ENCODE measurements at places on chromosomes 5 and 9. TPM values are rescaled to one million over a fixed set of nuclear protein-coding genes. Genes with fewer than 3 reads are reported as not detected.

DNA sequence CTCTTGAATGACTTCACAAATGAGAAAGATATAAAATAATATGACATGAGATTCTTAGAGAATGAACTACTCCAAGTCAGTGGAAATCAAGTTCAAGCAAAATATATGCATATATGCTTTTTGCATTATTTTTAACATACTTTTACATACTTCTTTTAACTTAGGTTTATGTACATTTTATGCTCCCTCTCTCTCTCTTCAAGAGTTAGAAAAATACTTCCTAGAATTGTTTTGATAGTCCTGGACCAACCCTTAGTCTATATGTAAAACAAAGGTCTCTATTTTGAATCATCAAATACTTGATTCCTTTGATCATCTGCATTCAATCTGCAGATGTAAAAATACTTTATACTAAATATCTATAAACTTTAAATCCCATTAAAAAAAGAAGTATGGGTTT lies 187.8 kb downstream of the DEPDC1B start:
- H3K4me3 ChIP-seq, result no peak overlapping the region
- no peak for DNase-seq
- no peaks in the 10 kb centered on the region for H3K27me3 ChIP-seq

DNA sequence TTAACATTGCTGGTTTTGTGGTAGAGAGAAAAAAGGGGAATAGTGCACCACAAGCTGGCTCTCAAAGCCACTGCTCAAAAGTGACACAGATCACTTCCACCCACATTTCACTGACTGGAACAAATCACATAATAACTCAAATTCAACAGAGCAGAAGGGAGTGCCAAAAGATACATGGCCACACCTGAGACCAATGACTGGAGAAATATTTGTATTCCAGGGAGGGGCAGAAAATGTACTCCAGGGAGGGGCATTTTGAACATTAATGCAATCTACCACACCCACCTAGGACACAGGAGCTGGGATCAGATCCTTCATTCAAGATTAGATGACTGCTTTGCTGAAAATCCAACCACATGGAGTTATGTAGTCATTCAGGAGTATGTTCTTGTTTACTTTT lies 44.8 kb upstream of the ALDOB start:
- no peak overlapping the region for H3K4me3 ChIP-seq
- no peaks in the 10 kb centered on the region for H3K27me3 ChIP-seq
- no peak for DNase-seq
- H3K4me1 ChIP-seq, result peaks cover 63% of the 10 kb centered on the region

- H3K4me3 ChIP-seq, result peak within 1 kb of the TSS; percentile 70
- peaks cover 49% of the 10 kb centered on the region for H3K4me1 ChIP-seq
- DNase-seq, result peak; percentile 92
- H3K27ac ChIP-seq, result peak within 1 kb of the TSS; percentile 59
Measured at GRCh38 chr9:13279284-13280141, at the start of gene MPDZ. TSS of gene MPDZ (minus strand) at chr9:13279692. CDS start at chr9:13250315, 29,377 bp downstream.

GRCh38 chr5:140926443-140927227 lies 536 bp downstream of the PCDHAC1 start:
- no peak overlapping the region for H3K27ac ChIP-seq
- DNase-seq, result peak; percentile 89
- peaks cover 47% of the 10 kb centered on the region for H3K27me3 ChIP-seq
- H3K4me1 ChIP-seq, result peaks cover 22% of the 10 kb centered on the region
- H3K36me3 ChIP-seq, result no peaks in the 10 kb centered on the region
- peak overlapping the region; percentile 48 for H3K4me3 ChIP-seq

- no peaks in the 10 kb centered on the region for H3K36me3 ChIP-seq
- H3K4me3 ChIP-seq, result no peak overlapping the region
- peaks cover 4% of the 10 kb centered on the region for H3K27me3 ChIP-seq
- H3K27ac ChIP-seq, result no peak overlapping the region
Measured at GRCh38 chr9:117809751-117810150, 105.5 kb downstream of the TLR4 start.

DNA sequence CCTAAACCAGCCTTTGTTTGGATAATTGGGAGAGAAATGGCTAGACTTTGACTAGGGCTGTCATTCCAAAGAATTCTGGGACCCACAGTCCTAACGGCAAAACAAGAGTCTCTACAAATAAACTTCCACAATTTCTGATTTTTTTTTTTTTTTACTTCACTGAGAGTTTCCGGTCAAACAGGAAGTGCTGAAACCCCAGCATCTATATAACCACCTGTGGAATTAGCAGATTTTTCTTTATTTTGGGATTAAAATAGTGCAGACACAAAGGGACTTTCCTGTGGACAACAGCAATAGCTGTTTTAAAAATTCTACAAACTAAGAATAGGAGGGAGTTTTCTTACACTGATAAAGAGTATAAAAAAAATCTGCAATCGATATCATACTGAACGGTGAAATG lies 157.4 kb downstream of the ARSB start:
- no peak overlapping the region for H3K4me3 ChIP-seq
- H3K27me3 ChIP-seq, result no peaks in the 10 kb centered on the region
- H3K36me3 ChIP-seq, result no peaks in the 10 kb centered on the region
- DNase-seq, result no peak
- H3K4me1 ChIP-seq, result peaks cover 5% of the 10 kb centered on the region
- no peak overlapping the region for H3K27ac ChIP-seq

- H3K27me3 ChIP-seq, result no peaks in the 10 kb centered on the region
- no peaks in the 10 kb centered on the region for H3K36me3 ChIP-seq
- H3K4me3 ChIP-seq, result peak overlapping the region; percentile 91
- peaks cover 44% of the 10 kb centered on the region for H3K4me1 ChIP-seq
- peak overlapping the region; percentile 97 for H3K27ac ChIP-seq
- DNase-seq, result peak; percentile 28
Measured at GRCh38 chr9:6759185-6759977, 1.6 kb downstream of the KDM4C start.

DNA sequence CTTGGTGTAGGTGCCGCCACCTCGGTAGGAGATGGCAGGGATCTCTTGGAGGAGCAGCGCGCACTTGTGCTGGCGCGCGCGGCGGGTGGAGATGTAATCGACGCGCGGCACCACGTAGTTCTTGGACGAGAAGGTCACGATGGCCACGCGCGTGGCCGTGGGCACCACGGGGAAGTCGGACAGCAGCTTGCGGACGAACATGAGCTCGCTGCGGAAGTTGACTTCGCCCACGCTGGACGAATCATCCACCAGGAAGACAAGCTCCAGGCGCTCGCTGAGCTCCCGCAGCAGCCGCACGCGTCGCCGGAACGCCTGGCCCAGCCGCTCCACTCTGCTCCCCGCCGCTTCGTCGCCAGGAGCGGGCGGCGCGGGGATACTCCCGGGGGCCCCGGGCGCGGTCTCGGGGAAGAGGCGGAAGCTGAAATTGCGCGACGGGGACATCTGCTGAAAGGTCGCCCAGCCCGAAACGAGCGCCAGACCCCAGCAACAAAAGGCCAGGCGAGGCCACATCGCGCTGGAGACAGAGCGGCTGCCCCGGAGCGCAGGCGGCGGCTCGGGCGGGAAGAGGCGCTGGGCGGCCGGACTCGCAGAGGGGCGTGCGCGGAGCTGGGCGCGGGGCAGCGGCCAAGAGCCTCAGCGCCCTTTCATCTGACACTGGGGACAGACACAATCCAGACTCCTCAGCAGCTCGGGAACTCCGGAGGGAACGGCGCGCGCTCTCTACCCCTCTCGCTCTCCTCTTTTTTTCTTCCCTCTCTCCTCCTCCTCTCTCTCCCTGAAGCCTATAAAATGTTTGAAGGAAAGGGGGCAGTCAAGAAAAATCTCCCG lies at the start of gene SVEP1:
SVEP1 (minus strand) TSS at position 708 of the 828 bp plus-strand sequence; CDS start at position 510, 198 bp downstream.
- H3K27me3 ChIP-seq, result peaks cover 37% of the 10 kb centered on the region
- peaks cover 21% of the 10 kb centered on the region for H3K4me1 ChIP-seq
- peak within 1 kb of the TSS; percentile 79 for H3K27ac ChIP-seq
- no peaks in the 10 kb centered on the region for H3K36me3 ChIP-seq

GRCh38 chr5:55570570-55570969 lies 35.8 kb upstream of the PLPP1 start:
- H3K4me1 ChIP-seq, result peaks cover 29% of the 10 kb centered on the region
- no peak overlapping the region for H3K27ac ChIP-seq
- no peak overlapping the region for H3K4me3 ChIP-seq
- DNase-seq, result no peak

RELL2 gene
- total RNA-seq, result not detected

SPINK7 gene
- total RNA-seq, result not detected

NDST1 gene
- total RNA-seq, result 32.9 TPM

- H3K27me3 ChIP-seq, result no peaks in the 10 kb centered on the region
- no peak overlapping the region for H3K4me3 ChIP-seq
- no peaks in the 10 kb centered on the region for H3K36me3 ChIP-seq
- peak; percentile 40 for DNase-seq
Measured at GRCh38 chr9:123749580-123750202, 180.2 kb downstream of the DENND1A start.

DNA sequence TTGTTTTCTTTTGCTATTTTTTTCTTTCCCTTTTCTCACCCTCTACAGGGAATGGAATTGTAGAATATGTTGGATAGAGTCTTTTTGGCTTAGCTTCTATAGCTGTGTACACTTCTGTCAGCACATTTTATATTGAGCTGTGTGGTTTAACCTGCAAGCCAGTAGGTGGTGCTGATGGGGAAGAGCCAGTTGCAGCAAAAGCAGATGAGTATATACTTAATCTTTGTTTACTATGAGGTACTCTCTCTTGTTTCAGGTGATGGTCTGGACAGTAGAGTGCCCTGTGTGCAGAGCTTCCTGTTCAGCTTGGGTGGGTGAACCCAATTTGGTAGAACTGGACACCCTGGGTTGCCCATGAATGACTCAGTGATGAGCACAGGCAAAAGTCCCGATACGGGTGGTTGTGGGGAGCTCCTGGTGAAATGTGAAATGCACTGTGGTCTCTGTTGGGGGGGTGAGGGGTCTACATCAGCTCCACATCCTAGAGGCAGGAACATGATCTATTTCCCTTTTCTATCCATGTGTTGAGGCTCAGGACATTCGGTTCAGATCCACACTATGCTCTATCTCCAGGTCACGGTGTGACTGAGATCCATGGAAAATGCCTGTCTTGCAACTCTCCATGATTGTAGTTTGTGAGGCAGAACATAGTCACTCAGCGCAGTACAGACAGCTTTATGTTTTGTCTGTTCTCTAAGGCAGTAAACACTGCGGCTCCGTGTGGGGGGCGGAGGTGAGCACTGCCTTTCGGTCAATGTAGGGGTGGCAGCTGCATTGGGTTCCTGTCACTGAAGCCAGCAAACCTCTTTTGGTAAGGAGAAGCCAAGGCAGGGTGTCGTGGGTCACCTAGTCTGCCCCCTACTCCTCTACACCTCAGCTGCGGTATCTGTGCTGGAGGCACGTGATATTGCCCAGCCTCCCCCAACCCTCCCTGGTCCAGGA lies 353.2 kb downstream of the PRR16 start:
- no peaks in the 10 kb centered on the region for H3K27me3 ChIP-seq
- DNase-seq, result no peak
- H3K4me1 ChIP-seq, result no peaks in the 10 kb centered on the region
- no peaks in the 10 kb centered on the region for H3K36me3 ChIP-seq
- no peak overlapping the region for H3K4me3 ChIP-seq

DNA sequence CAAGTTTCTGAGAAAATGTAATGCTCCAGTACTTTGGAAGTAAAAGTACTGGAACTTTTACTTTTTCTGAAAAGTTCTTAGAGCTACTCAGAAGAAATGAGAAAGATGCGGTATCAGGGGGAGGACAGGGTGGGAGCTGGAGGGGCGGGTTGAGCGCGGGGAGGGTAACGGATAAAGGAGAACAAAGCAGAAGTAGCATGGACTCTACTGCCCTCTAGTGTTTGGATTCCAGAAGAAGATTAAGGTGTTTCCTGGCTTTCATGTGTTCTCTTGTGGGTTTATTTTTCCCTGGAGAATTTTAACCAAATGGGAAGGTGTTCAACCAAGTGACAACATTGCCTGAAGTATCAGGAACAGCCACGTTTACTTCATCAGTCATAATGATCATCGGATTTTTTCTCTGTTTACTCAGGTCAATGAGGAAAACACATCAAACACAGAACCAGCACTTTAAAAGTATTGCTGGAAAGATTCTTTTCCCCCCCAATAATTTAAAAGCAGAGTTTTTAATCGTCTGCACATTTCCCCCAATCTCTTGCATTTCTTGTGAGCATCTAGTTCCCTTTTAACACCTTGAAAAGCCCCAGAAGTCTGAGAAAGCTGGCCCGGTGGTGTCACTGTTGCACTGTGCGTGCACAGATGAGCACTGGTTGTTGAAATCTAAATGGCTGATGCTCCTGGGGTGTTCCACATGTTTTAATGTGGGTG lies 190.6 kb downstream of the MPDZ start:
- DNase-seq, result peak; percentile 86
- H3K27ac ChIP-seq, result no peak overlapping the region
- H3K27me3 ChIP-seq, result no peaks in the 10 kb centered on the region
- H3K36me3 ChIP-seq, result no peaks in the 10 kb centered on the region
- no peak overlapping the region for H3K4me3 ChIP-seq
- H3K4me1 ChIP-seq, result peaks cover 9% of the 10 kb centered on the region

GRCh38 chr9:107018861-107019545 lies 156.0 kb downstream of the ZNF462 start:
- H3K27me3 ChIP-seq, result no peaks in the 10 kb centered on the region
- H3K36me3 ChIP-seq, result no peaks in the 10 kb centered on the region
- no peak overlapping the region for H3K4me3 ChIP-seq
- peak; percentile 46 for DNase-seq

DNA sequence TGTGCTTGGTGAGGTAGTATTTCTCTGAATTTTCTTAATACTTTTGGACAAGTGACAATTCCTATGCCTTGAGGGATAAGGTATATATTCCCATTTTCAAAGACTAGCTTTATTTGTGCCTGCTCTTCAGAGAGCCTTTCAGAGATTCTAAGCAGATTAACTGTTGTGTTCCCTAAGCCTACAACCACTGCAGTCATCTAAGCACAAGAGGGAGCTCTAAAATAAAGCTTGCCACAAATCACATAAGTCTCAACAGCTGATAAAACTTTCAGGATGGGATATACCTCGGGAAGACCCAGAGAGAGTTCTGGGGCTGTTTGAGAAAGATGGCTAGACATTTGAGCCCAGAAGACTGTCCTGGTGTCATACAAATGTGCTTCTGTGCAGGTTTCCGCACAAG lies 157.3 kb downstream of the CYLC2 start:
- H3K27me3 ChIP-seq, result no peaks in the 10 kb centered on the region
- H3K36me3 ChIP-seq, result no peaks in the 10 kb centered on the region
- no peak for DNase-seq
- no peaks in the 10 kb centered on the region for H3K4me1 ChIP-seq

- no peak overlapping the region for H3K4me3 ChIP-seq
- H3K4me1 ChIP-seq, result peaks cover 90% of the 10 kb centered on the region
- H3K27ac ChIP-seq, result no peak overlapping the region
- H3K36me3 ChIP-seq, result no peaks in the 10 kb centered on the region
Measured at GRCh38 chr5:132435886-132436285, 54.7 kb downstream of the IRF1 start.

GRCh38 chr5:141691867-141692532 lies 10.0 kb upstream of the ARAP3 start:
- DNase-seq, result peak; percentile 95
- peaks cover 9% of the 10 kb centered on the region for H3K4me1 ChIP-seq
- H3K27ac ChIP-seq, result no peak overlapping the region
- H3K27me3 ChIP-seq, result no peaks in the 10 kb centered on the region
- H3K4me3 ChIP-seq, result peak overlapping the region; percentile 41

- DNase-seq, result peak; percentile 72
- H3K36me3 ChIP-seq, result no peaks in the 10 kb centered on the region
- no peak overlapping the region for H3K4me3 ChIP-seq
- no peak overlapping the region for H3K27ac ChIP-seq
Measured at GRCh38 chr9:32177396-32177795, 207.0 kb upstream of the ACO1 start.
